ENCODE measurements at places on chromosomes 2 and 18.

DNA sequence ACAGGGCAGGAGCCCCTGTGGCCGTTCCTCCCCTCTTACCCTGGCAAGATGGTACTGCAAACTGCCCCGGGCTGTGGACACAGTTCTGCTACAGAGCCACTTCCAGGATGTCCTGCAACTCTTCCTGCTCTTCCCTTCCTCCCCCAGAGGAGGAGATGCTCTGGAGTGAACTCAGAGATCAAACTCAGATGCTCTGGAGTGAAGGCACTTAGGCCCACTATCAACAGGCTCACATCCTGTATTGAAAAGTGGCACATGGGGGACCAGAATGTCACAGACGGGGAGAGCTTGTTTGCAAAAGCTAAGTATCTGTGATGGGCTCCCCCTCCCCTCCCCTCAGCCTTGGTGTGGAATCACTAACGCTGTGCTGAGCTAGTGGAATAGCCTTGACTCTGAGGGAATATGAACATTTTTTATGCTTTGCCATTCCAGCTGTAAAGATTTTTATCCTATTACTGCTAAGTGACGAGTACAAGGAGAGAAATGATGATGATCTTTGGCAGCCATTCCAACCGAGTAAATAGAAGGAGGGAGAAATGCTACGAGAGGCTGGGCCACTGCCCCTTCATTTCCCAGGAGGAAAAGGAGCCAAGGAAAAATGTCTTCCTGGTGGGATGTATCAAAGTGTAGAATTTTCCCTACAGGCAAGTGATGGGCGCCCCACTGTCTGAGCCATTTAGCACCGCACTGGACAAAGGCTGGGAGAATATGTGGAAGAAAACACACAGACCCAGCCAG lies 152.6 kb downstream of the GALNT14 start:
- DNase-seq = peak; percentile 23

- DNase-seq = no peak
Observed at GRCh38 chr2:237955640-237956401, 11.0 kb upstream of the UBE2F start.

DNA sequence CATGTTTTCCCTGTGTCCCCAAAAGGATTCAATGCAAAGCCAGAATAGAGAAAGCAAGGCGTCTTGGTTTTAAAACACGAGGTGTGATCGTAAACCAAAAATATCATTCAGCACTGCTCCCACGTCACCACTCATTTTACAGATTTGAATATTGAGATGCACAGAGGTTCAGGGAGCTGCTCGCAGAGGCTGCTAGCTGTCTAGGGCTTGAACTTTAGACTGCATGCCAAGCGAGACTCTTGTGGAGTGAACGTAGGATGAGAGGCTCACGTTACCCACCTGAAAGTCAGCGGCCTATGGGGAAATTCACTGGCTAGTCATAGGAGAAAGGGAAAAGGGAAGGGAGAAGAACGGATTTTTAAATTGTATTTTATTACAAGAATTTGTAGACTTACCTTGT lies 130.1 kb downstream of the MBP start:
- DNase-seq = no peak

DNA sequence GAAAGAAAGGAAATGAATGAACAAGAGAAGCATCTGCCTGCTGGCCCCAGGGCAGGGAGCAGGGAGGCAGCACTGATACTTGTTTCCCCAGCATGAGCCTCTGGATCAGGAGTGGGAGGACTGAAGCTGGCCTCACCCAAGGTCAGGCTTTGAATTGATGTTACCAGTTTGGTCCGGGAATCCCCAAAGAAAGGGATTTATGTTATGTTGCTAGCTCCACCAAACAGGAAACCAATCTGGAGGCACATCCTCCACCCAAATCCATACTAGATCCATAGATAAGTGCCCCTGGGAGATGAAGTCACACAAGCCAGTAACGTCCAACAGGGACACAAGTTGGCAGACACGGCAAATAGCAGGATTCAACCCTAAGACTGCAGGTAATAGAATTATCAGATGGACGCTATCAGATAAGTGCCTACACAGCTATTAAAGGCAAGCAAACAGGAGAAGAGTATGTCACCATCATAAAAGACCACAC lies 85.9 kb downstream of the MTCL1 start:
- no peak for DNase-seq

GRCh38 chr2:148887350-148888002 lies 12.4 kb downstream of the KIF5C start:
- DNase-seq = no peak

DNA sequence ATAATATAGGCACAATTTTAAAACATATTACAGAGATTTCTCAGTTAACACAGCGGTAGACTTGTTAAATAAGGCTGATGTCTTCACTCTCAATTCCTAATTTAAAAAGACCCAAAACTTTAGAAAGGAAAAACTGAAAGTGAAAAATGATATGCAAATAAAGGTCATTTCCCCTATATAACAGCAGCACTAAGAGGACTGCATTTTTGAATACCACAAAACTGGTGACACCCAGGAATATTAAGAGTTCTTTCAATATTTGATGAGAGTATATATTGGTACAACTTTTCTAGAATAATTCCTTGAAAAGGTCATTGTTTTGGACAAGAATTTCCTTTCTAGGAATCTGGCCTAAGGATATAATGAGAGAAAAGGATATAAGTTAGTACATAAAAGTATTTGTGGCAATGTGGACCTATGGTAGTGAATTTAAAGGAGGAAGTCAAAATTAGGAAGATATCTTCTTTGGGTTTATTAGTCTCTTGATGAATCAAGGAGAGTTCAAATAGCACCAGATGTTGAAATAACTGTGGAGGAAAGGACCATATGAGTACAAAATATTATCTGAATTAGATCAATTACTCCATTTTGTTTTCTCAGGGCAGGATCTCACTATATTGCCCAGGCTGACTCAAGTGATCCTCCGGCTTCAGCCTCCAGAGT lies 70.3 kb downstream of the TMEM237 start:
- no peak for DNase-seq

GRCh38 chr2:99572373-99573164 lies 82.8 kb upstream of the REV1 start:
- peak; percentile 26 for DNase-seq

- DNase-seq = no peak
Observed at GRCh38 chr2:110957293-110957692, 163.4 kb upstream of the BCL2L11 start.

DNA sequence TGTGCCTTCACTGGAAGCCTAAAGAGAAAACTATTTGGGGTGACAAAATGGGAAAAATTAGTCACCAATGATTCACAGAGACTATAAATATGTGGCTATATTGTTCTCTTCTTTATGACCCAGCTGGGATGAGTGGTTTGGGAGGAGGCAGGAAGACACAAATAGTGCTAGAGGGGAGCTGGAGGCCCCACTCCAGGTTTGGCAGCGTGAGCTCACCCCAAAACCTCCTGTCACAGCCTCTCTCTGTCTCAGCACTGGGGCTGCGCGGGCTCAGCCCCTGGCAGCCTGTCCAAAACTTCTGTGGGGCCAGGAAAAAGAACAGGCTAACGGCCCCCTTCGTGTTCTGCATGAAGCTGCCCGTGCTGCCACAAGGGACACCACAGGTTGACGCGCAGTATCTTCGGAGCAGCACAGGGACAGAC lies 73.2 kb upstream of the LCLAT1 start:
- peak; percentile 98 for DNase-seq

- DNase-seq = peak; percentile 70
Observed at GRCh38 chr2:218995972-218996711, 2.9 kb upstream of the CRYBA2 start.

DNA sequence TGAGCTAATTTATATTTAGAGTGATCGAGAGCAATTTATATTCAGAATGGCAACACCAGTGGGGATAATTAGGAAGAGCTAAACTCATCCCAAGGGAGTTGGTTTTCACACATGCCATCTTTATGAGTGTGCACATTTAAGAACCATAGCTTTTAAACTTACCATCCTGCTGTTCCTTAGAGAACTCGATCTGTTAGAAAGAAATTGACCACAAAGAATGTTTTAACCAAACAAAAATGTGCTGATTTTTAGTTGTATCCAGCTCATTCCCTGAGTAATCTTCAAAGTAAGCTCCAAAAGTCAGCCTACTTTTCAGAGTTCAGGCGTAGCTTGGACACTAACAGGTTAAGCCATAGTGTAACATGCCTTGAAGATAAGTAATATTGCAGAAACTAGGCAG lies 12.6 kb downstream of the MYL1 start:
- DNase-seq = no peak

DNA sequence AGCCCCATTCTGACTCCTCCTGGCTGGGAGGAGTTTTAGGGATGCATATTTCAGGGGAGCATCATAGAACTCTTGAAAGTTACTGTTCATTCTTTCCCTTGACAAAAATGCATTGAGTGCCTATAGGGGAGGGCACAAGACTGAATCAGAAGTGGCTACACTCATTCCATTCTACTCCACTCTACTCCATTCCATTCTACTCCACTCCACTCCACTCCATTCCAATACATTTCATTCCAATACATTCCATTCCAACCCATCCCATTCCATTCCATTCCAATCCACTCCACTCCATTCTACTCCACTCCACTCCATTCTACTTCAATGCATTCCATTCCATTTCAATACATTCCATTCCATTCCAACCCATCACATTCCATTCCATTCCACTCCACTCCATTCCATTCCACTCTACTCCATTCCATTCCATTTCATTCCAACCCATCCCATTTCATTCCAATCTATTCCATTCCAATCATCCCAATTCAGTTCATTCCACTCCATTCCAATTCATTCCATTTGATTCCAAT lies 110.8 kb downstream of the LOXHD1 start:
- peak; percentile 16 for DNase-seq

DNA sequence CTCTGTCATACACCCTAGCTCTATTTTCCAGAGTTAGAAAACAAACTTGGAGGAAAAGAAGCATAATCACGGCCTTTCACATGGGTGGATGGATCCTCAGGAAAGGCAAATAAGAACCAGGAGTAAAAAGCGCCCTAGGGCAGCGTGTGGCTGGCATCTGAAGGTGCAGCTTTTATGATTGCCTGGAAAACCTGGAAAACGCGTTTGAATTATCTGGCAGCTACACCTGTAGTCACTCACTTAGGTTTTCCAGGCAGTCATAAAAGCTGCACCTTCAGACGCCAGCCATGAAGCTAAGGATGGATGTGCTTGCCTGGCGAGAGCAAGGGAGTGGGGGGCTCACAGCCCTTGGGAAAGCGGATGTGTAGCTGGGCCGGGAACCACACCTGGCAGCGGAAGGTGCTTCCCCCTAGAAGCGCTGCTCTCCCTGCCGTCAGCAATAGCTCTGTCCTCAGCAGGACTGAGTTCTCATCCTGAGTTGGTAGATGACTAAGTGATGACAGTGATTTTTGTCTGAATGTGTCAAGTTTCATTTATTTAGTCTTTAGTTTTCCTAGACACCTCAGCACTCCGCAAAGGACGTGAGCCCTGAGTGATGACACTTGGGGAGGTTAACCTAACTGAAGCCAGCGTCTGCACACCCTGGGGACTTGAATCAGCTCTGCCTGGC lies 82.0 kb downstream of the DCDC2C start:
- DNase-seq = peak; percentile 92

- no peak for DNase-seq
Observed at GRCh38 chr2:7061921-7062320, 144.7 kb downstream of the RNF144A start.

GRCh38 chr2:23460228-23460627 lies 75.2 kb downstream of the KLHL29 start:
- peak; percentile 37 for DNase-seq

GRCh38 chr18:74292541-74292858 lies 737 bp upstream of the CYB5A start:
- DNase-seq = no peak

GRCh38 chr2:111952871-111953452 lies 54.6 kb downstream of the MERTK start:
- DNase-seq = no peak

DNA sequence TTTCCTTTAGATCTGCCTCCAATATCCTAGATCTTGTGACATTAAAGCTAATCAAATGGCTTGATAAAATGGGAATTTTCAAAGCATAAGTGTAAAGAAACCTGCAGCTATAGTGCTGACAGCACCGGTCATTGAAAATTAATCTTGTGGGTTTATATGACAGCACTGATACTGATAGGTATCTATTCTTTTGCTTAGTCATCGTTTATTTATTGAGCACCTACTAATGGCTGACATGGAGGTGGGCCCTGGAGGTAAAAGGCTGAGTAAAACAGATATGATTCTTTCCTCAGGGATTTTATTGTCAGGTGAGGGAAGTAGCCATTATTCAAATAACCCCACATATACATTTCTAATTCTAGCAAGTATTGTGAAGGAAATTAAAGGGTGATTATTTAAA lies 282.5 kb downstream of the LRRTM1 start:
- DNase-seq = no peak

DNA sequence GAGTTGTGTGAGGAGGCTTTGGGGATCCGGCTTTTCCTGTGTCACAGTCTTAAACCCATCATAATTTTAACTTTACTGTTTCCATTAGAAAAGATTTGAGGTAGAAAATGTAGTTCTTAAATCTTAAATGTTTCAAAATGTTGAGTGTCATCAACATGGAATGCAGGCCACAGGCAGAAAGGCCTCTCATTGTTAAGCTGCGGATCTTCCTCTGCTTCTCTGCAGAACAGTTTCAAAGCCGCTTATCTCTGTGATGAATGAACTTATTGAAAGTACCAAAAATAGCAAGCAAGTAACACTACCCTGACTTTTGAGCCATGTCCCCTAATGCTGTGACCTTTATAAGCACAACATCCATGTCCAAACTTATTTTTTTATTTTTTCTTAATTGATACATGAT lies 1645.8 kb downstream of the DPP10 start:
- no peak for DNase-seq

DNA sequence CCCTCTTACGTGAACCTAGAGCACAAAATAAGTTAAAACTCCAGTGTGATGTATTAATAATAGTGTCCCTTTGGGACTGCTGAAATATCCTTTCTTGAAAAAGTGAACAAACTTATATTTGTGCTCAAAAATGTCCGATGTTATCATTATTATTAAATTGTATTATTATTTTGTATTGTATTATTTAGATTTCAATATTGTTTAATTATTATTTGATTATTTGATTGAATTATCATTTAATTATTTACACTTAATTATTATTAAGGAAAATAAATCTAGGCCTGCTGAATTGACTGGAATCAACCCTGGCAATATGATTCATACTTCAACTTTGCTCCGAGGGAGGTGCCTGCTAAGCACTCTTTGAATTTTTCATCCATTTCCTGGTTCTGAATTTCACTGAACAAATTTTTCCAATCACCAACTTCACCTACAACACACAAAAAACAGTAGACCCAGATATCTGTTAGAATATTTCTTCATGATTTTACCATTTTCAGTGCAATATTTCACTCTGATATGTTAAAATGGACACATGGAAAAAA lies 10.9 kb upstream of the EIF2AK2 start:
- DNase-seq = no peak

GRCh38 chr2:86764661-86765309 lies 25.9 kb downstream of the CD8A start:
- peak; percentile 30 for DNase-seq

Data from fibroblast of skin of right biceps (primary cell).